ENCODE measurements at places on chromosomes 6 and 20. TPM values are rescaled to one million over a fixed set of nuclear protein-coding genes. Genes with fewer than 3 reads are reported as not detected.

DNA sequence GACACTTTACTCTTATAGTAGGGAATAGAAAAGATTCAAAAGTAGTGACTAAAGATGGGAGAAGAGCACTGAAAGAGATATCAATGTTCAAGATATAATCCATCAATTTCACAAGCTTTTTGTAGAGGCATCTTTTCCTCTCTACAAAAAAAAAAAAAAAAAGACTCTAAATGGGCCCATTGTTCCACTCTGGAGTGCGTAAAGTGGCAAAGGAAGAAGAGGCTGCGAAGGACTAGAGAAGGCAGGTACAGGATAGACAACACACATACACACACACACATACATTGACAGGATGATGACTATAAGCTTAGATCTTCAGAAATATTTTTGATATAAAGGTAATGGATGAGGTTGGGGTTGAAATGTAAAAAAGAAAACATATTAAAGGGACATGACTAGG lies 157.6 kb downstream of the HIVEP2 start:
- no peak for DNase-seq

GRCh38 chr6:156344491-156344890 lies 432.7 kb upstream of the ARID1B start:
- no peak for DNase-seq

GRCh38 chr6:163530406-163530805 lies 115.9 kb downstream of the QKI start:
- no peak for DNase-seq

GRCh38 chr6:134640975-134641429 lies 308.9 kb downstream of the ALDH8A1 start:
- DNase-seq, result peak; percentile 96

DNA sequence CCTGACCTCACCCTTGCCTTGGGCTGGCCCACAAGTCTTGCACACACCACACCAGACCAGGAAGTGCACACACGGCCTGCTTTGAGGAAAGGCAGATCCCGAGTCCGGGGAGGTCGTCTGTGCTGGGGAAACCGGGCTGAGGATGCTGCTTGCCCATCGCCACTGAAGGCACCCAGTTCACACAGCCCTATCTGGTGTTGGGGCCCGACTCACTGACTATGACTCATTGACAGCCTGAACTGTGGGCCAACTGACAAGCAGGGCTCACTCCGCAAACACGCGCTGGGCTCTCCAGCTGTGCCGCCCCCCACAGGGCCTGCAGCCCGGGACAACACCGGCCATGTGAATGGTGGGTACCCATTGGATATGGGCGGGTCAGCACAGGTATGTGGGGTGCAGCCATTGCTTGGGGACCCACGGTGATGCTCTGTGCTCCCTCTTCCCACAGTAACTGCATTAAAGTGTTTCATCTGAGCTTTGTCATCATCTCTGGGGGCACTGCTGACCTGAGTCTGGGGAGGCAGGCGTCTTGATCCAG lies 1.6 kb downstream of the SAMD10 start:
- DNase-seq, result no peak

GRCh38 chr20:36285746-36286447 lies 20.2 kb upstream of the DLGAP4 start:
- DNase-seq, result no peak

DNA sequence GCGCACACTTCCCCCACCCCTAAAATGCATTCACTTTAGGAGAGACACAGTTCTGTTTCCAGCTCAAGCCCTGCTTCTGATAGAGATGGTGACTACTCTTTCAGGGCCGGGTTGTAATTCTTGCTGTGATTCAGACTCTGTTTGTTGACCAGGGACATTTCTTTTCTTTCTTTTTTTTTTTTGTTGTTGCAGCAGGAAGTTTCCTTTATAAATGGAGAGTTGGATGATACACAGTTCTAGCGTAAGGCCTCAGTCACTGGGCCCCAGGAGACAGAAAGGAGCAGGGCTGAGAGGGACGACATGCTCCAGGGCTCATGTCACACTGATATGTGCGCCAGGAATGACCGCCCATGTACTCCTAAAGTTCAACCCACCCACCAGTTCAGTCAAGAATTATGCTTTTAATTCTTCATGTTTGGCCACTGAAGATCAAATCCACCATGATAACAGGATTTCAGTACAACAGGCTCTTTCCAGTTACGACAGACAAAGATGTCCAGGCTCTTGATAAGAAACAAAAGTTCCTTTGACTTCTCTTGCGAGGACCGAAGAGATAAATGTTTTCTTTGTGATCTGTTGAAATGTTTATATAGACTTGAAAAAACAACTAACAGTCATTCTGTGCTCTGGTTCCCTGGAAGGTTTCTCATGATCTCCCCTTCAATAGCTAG lies 142.5 kb downstream of the CD164 start:
- peak; percentile 71 for DNase-seq

DNA sequence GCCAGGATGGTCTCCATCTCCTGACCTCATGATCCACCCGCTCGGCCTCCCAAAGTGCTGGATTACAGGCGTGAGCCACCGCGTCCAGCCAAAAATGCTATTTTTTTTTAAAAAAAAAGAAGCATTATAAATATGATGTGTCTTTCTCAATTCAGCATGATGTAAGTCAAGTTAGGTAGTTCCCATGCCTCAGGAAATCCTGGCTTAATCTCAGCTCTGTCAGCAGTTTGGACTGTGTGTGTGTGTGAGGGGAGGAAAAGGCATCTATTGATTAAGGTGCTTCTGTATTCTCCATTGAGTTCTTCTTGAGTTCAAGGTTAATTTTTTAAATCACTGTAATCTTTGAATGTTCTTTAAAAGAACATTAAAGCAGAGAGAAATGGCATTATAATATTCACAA lies 51.5 kb downstream of the GMDS start:
- no peak for DNase-seq

DNA sequence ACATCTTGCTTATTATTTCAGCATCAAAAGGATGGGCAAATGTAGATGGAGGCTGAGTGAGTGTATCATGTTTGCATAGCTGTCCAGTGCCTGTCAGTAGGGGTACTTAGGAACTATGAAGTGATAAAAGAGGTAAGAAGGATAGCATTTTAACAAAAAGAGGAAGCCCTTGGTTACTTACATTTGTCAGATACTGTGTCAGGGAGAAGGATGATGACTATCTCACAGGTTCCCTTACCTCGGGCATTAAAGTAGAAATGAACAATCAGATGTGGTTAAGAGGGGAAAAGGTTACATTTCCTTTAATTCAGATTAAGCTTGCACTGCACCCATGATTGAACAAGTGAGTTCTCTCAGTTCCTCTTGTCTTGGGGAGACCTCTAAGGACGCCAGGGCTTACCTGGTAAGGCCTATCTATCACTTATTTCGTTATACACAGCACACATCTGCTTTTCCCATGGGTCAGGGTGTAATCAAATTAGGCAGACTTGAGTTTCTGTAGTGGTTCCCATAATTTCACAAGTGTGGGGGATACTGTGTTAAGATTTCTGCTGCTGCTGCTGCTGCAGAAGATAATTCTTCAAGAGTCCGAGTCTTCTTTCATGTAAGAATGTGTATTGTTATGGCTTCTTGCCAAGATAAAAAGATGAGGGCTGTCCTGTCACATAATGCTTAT lies 4.5 kb downstream of the FOXO3 start:
- no peak for DNase-seq

- DNase-seq, result no peak
Observed at GRCh38 chr6:7505189-7505699, 36.2 kb upstream of the DSP start.

- no peak for DNase-seq
Observed at GRCh38 chr6:25601800-25602673, 50.0 kb upstream of the SCGN start.

The KIFC1 gene
- total RNA-seq, result 1.6 TPM

The E2F3 gene
- total RNA-seq, result 6.4 TPM

The CTAGE9 gene
- not detected for total RNA-seq

The RPP21 gene
- 46.6 TPM for total RNA-seq

The DEFB119 gene
- not detected for total RNA-seq

The GPLD1 gene
- total RNA-seq, result 0.71 TPM

The MYT1 gene
- total RNA-seq, result 0.15 TPM

The LST1 gene
- 8.5 TPM for total RNA-seq

Data from right atrium auricular region (tissue), 2 donors.